ENCODE measurements at places on chromosomes 6 and 20.

GRCh38 chr6:170199716-170200115, 91.2 kb downstream of the DLL1 start:
- no peak for DNase-seq

DNA sequence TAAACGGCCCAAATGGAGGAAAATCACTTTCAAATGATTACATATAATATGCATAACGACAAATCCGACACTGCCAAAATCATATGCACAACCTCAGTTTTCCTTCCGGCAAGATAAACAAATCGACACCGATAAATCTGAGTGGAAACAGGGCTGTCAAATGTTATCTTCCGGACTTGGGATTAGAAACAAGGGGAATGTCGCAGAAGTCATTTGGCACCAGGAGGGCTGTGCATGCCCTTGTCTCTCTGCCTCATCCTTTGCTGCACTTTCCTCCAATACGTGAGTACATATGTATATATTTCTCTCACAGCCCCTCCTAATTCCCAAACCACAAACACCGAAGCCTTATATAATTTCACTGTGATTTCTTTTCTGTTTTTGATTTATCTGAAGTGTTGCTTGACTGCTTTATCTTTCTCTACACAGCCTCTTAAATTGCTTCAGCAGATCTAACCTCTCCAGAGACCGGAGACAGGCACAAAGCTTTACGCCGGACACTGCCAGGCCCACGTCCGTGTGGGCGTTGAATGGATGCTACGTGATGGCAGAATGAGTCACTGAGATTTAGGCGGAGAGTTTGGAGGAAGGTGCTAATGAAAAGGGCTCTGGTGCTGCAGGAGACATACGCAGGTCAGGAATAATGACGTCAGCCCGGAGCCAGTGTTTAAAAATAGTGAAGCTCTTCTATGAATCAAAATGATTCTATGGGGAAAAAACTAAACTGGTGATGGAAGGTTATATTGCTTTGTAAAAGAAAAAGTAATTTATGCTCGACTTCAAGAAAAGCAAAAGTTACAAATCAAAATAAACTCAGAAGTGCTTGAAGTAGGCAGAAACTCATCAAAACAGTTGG, 21.0 kb upstream of the PRELID3B start:
- no peak for DNase-seq

- DNase-seq = no peak
These were observed 159.3 kb downstream of the CDKAL1 start for GRCh38 chr6:20693466-20694063.

DNA sequence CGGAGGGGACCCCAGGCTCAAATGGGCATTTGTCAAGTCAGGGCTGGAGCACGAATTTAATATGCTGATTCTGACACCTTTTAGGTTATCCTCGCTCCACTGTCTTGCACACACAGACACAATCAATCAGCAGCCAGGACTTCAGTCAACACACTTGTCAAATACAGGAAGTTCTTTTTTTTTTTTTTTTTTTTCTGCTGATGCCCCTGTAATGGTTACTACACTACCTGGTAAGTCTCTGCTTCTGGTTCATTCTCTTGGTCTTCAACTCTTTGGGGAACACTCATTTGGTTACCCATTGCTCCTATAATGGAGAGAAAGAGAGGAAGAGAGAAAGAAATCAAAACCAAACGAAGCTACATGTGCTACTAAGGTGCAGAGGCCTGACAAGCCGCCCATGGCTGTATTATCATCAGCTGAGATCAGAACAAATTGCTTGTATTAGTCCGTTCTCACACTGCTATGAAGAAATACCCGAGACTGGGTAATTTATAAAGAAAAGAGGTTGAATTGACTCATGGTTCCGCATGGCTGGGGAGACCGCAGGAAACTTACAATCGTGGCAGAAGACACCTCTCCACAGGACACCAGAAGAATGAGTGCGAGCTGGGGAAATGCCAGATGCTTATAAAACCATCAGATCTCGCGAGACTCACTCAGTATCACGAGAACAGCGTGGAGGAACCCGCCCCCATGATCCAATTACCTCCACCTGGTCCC, 11.8 kb downstream of the BCAS1 start:
- no peak for DNase-seq

- DNase-seq = no peak
These were observed 100.9 kb downstream of the RNASET2 start for GRCh38 chr6:166855416-166855815.

GRCh38 chr20:11989018-11989771, 71.5 kb downstream of the BTBD3 start:
- no peak for DNase-seq

- DNase-seq = no peak
These were observed 2.2 kb downstream of the QKI start for GRCh38 chr6:163416557-163417253.

- DNase-seq = no peak
These were observed 626.5 kb upstream of the NRSN1 start for GRCh38 chr6:23499549-23499948.

DNA sequence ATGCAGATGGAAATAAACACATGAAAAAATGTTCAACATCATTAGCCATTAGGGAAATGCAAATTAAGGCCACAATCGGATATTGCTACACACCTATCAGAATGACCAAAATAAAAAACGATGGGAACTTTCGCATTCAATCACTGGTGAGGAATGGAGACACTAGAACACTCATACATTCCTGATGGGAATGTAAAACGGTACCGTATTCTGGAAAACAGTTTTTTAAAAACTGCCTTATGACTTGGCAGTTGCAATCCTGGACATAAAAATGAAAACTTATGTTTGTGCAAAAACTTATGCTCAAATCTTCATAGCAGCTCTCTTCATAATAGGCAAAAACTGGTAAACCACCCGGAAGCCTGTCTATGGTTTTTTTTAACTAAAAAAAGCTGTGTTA, 146.0 kb downstream of the CEBPB start:
- no peak for DNase-seq

GRCh38 chr6:166005944-166006899, 161.4 kb downstream of the TBXT start:
- peak; percentile 36 for DNase-seq

GRCh38 chr6:31060145-31060544, 49.9 kb downstream of the MUC22 start:
- DNase-seq = no peak

- DNase-seq = no peak
These were observed 15.5 kb downstream of the RARS2 start for GRCh38 chr6:87574237-87574804.

GRCh38 chr6:166765234-166765541, 138.1 kb upstream of the RPS6KA2 start:
- no peak for DNase-seq

Measured in cerebellar nuclear complex (tissue), 1 donor.